Hematopoietic multipotent progenitor cell treated with erythropoietin and hydrocortisone succinate and interleukin-3 and kit ligand, for 6 days (in vitro differentiated cells): ENCODE measurements at places on chromosomes 11 and 22.

DNA sequence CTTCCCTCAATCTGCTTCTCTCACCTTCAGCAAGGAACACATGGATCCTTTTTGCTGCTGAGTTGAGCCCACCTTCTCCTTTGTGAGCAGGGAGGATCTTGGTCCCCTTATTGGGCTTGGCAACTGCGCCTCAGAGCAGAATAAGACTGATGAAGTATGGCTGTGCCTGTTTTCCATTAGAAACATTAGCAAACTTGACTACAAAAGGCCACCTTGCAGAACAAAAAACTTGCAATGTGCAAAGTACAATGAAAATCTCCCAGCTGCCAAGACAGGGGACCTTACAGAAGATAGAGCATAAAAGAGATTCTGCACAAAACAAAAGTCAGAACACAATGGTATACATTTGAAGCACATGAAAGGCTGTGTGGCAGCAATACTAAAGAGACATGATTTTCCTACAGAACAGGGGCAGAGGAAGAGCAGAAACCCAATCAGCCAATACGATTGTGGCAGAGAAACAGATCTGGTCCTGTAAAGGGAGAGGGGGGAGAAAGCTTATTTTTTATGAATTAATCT lies 173.5 kb upstream of the SNX19 start:
- DNase-seq: no peak

DNA sequence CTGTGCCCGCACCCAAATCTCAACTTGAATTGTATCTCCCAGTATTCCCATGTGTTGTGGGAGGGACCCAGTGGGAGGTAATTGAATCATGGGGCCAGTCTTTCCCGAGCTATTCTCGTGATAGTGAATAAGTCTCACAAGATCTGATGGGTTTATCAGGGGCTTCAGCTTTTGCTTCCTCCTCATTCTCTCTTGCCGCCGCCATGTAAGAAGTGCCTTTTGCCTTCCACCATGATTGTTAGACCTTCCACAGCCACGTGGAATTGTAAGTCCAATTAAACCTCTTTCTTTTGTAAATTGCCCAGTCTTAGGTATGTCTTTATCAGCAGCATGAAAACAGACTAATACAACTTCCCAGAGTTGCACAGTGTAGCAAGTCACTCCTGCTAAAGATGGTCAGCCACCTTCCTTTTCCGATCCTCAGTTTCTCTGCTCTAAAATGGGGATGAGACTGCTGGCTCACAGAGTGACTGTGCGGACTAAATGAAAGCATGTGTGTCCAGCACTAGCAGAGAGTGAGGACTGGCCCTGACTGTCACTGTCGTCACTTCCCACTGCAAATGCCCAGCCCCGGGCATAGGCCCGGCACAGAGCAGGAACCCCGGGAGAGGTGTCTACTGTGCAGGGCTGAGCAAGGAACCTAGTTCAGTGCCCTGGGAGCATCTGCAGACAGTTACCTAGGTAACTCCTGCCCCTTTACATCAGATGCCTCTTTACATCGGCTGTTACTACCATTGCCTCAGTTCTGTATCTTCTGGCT lies 9.5 kb downstream of the TSKU start:
- DNase-seq: no peak

DNA sequence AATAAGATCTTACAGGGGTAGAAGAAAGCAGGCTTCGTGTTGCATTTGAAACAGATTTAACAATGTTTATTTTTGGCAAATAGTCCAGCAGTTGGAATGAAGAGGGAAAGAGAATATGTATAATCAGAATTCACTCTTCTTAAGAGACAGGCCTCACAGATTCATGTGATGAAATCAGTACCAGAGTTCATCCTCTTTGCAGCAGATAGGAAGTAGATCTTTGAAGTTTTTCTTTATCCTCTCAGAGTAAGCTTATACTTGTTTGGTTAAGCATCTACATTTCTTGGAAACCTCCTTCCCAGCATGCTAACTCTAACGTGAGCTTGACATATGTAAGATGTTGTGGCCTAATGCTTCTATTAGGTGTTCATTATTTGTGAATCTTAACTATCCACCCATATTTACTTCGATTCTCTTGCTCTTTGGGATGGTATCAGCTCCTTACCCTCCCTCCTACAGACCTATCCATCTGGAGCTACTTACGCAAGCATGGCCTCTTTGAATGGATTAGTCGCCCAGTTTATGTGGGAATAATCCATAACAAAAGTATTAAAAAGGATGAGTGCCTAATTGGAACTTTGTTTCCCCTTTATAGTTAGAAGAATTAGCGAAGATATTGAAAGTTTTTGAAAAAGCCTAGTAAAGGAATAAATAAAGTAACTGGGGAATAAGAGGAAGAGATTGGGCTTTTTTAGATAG lies 80.1 kb downstream of the PRMT3 start:
- no peak for DNase-seq

DNA sequence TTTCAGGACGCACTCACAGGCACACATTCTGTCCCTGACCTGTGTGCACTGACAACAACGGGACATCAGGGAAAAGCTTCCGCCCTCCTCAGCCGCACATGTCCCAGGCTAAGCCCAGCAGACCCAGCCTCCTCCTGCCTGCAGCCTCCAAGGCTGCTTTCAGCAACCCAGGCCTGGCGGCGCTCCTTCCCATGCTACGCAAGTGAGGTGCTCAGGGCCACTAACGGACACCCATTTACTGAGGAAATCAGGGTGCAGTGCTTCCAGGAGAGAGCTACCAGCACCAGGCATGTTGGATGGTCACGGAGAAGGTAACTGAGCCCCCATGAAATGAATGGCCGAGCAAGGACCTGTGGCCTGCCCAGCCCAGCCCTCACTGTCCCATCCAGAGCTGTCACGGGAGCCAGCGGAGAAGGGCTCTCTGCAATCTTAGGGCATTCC lies 6.9 kb downstream of the MOB2 start:
- DNase-seq: no peak

DNA sequence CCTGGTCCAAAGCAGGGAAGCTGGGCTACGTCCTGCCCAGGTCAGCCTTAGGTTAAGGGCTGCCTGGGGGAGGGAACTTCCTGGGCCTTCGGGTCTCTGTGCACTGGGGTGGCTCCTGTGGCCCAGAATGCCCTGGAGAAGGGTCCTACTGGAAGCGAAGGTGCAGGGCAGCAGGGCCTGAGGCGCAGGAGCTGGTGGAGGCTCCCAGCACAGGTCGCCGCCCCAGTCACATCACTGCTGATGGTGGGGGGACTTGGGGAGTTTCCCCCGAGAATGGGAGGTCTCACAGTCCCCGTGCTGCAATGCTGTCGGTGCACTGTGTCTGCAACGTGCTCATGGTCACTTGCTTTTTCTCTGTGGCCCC lies 815 bp upstream of the SMIM38 start:
- DNase-seq: no peak

GRCh38 chr11:134025082-134025429 lies 43.8 kb upstream of the JAM3 start:
- DNase-seq: no peak

DNA sequence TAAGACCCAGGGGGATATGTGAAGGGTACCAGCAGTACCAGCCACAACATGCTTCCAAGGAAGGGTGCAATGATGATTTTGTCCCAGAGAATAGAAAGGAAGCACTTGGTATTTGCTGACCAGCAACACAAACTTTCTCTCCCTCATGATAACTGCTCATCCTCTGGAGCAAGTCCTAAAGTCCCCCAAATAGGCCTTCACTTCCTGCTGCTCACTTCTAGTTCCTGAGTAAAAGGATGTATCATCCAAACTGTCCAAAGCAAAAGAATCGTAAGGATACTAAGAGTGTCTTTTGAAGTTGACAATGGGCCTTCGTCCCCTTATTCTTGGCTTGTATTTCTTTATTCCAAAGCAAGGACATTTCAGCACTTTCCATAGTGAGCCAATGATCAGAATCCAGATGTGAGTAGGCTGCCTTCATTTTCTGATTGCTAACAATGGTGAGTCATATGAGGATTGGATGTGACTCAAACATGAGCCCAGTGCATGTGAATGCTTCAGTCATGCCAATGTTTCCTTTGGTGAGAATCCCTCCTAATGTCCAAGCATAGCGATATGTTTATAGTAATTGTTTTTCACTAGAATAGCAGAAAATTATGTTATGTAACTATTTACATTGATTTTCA lies 243.4 kb upstream of the POU2AF2 start:
- no peak for DNase-seq

GRCh38 chr11:131800452-131800851 lies 430.0 kb downstream of the NTM start:
- DNase-seq: no peak

DNA sequence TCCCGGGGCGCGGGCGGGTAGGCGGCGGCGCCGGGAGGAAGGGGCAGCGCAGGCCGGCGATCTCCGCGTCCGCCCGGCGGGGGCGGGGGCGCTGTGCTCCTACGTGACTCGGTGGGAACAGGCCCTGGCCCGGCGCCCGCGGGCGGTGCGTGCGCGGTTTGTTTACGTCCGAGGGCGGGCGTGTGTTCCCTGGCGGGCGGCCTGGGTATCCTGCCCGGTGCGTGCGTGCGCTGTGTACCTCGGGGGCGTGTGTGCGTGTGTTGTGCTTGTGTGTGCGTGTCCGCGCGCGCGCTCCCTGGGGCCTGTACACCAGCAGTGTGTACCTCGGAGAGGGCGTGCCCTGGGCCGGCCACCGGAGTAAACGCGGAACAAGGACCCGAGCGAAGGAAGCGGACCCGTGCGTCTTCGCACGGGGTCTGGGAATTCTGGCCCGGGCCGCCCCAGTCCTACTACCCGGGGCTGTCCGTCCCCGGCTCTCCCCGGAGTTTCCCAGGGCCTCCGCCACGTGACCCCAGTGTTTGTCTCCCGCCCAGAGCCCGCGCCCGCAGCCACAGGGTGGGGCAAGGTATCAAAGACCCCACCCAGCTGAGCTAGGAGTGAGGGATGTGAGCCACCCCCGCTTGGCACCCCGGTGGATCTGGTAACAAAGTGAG lies 769 bp downstream of the MAFF start:
- DNase-seq: peak; percentile 71

DNA sequence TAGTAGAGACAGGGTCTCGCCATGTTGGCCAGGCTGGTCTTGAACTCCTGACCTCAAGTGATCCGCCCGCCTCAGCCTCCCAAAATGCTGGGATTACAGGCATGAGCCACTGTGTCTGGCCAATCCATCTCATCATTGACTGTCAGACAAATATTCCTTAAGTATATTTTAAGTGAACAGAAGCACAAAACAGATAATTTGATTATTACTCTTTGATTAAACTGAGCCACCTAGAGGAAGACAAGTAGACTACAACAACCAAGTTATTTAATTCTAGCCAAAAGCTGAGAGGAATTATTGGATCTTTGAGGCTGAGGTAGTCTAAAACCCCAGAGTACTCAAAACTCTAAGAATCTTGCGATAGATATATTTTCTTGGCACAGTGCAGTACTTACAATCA lies 1.2 kb downstream of the ACRV1 start:
- DNase-seq: peak; percentile 38

GRCh38 chr22:40955571-40955970 lies 4.4 kb downstream of the RBX1 start:
- peak; percentile 96 for DNase-seq

DNA sequence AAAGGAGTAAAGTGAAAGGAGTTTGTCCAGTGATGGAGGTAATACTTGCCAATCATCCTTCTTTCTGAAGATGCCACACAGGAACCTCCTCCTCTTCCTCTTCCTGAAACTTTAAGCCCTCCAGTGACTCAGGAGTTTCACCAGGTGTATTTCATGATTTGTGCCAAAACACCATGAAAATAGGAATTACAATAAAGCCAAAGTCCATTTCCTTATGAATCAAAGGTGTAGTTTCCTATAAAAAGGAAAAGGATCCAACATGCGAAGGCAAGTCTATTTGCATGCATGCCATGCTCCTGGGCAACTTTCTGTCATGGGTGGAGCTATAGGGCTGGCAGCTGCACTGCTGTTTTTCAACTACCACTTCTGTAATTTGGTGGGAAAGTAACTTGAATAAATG lies 9.8 kb upstream of the POU2AF1 start:
- DNase-seq: no peak

- no peak for DNase-seq
Measured at GRCh38 chr11:72686639-72687220, 12.5 kb upstream of the PDE2A start.

DNA sequence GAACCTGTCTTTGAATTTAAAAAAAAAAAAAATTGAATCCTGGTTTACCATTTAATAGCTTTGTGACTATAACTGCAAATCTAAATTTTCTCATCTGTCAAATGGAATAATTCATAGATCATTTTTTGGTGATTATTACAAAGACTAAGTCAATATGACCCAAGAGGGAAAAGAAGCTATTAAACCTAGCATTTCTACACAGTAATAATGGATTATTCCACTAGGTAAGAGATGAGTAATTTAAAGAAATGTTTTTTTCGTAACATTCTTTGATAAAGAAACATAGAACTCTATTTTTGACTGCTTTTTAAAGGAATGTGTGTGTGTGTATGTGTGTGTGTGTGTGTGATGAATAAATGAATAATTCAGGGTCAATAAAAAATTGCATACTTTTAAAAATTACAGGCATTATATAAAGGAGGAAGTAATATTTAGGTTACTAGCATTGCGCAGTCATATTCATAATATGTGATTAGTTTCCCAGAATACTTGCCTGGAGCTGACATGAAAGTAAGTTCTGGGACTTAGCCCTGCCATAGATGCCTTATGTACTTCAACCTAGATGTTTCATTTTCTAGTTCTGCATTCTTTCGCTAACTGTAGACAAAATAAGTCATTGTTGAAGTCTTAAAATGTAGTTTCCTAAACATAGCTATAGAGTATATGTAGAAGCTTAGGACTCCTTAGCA lies 72.9 kb downstream of the TMEM135 start:
- DNase-seq: no peak

DNA sequence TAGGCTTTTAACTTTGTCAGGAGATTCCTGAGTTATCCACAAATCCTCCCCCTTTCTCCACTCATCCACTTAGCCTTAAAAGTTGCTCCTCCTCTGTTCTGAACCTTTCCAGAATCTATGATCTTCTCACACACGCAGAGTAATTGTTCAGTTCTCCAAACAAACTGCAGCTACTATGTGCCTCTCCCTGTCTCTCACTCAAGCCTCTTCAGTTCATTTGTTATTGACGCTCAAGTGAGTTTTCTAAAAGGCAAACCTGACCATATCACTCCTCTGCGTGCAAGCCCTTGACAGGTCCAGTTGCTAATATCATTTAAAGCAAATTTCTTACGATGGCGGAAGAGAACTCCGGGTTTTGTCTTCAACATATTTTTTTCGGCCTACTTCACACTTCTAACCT lies 1169.7 kb upstream of the TENM4 start:
- DNase-seq: no peak

GRCh38 chr22:23786752-23787599 lies at the start of gene SMARCB1:
Gene SMARCB1, plus strand, starts transcription at chr22:23786966. Its CDS starts 204 bp downstream, at chr22:23787170.
- DNase-seq: peak; percentile 96
